ENCODE measurements at places on chromosomes 11 and 22.

- no peak for DNase-seq
Measured at GRCh38 chr11:57751676-57752253, at the start of gene BTBD18. TSS of gene BTBD18 (minus strand) at chr11:57751819. CDS start at chr11:57751188, 631 bp downstream.

- DNase-seq = no peak
Measured at GRCh38 chr11:28107191-28107749, 686 bp downstream of the KIF18A start.

DNA sequence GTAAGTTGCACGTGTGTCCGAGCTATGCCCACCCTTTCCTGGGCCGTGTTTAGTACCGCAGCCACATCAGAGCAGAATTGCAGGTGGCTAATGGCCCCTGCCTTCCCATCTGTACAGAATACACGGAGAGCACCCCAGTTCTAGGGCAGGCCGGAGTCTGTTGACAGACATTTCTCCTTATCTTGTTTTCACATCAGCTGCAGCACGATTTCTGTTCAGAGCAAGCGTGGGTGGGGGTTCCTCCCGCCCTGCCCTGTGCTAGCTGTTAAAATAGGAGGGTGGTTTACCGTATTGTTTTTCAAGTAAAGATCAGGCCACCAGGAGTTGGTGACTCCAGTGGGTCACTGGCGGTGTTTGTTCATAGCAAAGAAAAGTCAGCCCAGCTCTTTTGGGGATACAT is 41.1 kb downstream of the UBASH3B start:
- no peak for DNase-seq

DNA sequence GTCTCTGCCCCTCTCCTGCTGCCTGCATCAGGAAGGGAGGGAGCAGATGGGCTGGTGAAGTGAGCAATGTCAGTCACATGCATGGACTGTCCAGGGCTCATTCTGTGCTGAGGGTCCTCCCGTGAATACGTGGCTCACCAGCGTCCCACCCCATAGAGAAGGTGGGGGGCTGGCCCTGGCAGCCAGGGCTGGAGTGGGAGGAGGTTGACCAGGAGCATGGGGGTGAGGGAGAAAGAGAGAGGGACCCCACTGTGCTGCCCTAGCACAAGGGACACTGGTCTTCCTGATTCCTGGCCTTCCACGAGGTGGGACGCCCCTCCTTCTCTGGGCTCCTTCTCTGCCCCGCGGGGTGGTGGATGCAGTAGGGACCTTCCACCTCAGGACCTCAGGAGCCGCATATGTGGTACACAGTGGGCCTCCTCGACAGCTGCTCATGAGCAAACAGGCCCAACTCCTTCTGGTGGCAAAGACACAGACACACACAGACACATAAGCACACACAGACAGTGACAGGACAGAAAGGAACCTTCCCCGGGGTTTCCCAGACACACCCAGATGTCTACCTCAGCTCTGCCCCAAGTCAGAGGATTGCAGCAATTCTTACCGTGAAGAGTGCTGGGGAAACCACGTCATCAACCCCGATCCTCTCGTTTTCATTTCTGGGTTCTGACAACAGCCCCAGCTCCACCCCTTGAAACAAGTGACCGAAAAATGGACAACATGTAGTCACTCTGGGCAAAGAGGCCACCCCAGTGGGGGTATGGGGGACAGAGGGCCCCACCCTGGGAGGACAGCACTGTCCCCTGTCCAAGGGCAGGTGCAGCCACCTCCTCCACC is 3.6 kb upstream of the APOBEC3A start:
- DNase-seq = no peak

DNA sequence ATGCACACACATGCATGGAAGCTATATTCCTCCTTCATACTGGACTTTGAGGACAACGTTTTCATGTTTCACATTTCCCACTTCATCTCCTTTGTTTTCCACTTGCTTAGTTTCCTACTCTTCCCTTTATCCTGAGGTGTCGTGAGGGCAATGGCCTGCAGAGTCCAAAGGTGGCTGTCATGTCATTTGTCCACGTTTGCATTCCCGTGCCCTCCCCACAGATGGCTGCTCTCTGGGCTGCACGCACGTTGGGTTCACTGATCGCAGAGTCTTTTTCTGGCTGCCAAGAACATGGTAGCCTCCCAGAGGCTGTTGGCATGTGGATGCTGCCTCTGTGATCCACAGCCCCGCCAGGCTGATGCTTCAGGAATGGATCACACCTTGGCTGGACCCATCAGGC is 256.0 kb downstream of the ST3GAL4 start:
- no peak for DNase-seq

GRCh38 chr11:128210148-128210940 is 377.0 kb downstream of the ETS1 start:
- DNase-seq = no peak

DNA sequence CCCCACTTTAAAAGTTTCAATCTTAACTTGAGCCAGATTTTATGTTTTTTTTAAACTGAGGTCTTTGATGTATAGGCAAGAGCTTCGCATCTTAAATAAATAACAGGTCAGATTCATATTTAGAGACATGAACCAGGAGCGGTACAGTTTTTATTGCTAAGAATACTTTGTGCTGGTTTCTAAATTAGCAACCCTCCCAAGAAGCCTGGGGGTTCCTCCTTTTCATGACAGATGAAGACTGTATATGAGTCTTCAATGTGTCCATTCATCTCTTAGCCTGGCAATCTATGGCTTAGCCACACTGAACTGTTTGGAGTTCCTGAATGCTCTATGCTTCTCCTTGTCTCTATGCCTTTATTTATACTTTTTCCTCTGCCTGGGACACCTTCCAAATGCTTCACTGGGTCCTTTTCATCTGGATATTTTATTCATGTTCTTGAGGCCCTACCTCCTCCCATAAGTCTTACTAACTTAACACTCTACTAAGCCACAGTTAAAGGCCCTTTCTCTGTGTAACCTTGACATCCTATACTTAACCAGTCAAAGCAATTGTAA is 338.6 kb downstream of the INSC start:
- DNase-seq = no peak

- no peak for DNase-seq
Measured at GRCh38 chr11:115653076-115653475, 148.9 kb upstream of the CADM1 start.

DNA sequence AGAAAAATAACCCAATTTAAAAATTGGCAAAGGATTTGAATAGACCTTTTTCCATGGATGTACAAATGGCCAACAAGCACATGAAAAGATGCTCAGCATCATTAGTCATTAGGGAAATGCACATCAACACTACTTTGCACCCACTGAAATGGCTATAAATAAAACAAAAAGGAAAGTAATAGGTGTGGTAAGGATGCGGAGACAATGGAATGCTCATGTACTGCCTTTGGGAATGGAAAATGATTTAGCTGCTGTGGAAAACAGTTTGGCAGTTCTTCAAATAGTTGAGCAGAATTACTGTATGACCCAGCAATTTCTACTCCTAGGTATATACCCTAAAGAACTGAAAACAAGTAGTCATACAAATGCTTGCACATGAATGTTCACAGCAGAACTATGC is 37.4 kb downstream of the LARGE2 start:
- DNase-seq = no peak

DNA sequence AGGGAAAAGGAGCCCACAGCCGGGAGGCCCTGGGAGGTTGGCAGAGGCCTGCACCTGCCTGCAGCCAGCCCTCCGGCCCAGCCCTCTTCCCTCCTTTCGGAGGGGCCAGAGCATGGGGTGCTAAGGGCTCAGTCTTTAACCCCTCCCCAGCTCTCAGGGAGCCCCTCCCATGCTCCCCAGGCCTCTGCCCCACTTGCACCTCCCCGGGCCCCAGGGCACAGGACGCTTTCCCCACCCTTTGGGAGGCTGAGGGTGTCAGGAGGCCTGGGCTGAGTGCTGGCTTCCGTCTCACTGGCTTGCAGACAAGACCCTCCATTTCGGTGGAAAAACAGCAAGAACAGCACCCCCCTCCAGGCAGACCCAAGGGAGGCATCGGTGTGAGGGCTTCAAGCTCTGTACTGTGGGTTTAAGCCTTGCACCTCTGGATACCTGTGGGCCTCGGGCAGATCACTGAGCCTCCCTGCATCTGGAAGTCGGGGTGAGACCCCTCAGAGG is 7.3 kb downstream of the ASCL2 start:
- DNase-seq = no peak

- no peak for DNase-seq
Measured at GRCh38 chr11:7927635-7928034, 3.4 kb downstream of the OR10A6 start.

- no peak for DNase-seq
Measured at GRCh38 chr11:119935349-119935925, 202.5 kb downstream of the TRIM29 start.

DNA sequence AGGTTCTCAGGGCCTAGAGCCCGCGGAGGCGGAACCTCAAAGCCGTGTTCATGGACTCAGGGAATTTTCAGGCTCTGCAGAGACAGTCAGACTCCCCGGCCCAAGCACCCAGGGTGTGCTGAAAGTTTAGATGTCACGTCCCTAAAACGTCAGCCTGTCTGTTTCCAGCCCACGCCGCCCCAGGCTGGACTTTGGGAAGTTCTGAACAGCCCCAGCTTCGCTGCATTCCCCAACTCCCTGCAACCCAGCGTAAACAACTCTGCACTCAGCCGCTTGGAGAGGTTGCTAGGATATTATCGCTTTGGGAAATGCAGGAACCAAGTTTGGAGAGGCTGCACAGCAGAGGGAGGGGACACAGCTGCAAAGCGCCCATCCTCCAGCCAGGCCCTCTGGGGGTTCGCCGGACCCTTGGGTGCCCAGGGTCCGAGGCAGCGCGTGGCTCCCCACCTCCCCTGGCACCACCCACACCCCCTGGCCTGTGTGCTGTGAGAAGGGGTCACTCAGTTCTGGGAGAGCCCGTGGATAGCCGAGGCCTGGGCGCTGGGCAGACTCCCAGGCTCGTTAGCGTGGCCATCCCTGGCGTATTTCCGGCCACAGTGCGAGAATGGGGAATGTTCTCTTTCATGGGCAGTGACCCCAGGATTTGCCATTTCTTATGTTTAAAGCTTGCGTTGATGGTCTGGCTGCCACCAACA is 120.5 kb upstream of the FGF3 start:
- DNase-seq = no peak

DNA sequence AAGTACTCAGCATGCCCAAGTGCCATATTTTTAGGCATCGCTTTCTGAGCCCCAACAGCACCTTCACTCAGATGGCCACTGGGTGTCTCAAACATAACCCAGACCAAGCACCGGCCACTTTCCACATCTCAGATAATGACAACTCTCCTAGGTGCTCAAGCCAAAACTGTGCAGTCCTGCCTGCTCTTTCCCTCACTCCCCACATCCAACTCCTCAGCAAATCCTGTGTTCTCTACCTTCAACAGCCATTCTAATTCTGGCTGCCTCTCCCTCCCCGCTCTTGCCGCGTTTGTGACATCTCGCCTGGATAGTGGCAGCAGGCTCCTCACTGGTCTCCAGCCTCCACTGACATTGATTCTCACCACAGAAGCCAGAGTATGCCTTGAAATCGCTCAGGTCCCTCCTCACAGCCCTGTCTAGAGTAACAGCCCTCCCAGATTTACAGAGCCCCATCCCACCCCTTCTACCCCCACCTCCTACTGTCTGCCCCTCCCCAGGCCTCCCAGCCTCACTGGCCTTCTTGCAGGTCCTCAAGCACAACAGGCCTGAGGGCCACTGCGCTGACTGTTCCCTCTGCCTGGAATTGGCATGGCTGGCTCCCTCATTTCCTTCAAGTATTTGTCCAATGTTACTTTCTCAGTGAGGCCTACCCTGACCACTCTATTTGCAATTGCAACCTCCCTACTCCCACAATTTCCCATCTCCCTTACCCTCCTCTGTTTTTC is 1.3 kb upstream of the PHETA2 start:
- no peak for DNase-seq

GRCh38 chr11:63944987-63945386 is 6.2 kb downstream of the NAA40 start:
- DNase-seq = no peak

GRCh38 chr11:87280143-87280542 is 242.4 kb downstream of the TMEM135 start:
- DNase-seq = no peak

DNA sequence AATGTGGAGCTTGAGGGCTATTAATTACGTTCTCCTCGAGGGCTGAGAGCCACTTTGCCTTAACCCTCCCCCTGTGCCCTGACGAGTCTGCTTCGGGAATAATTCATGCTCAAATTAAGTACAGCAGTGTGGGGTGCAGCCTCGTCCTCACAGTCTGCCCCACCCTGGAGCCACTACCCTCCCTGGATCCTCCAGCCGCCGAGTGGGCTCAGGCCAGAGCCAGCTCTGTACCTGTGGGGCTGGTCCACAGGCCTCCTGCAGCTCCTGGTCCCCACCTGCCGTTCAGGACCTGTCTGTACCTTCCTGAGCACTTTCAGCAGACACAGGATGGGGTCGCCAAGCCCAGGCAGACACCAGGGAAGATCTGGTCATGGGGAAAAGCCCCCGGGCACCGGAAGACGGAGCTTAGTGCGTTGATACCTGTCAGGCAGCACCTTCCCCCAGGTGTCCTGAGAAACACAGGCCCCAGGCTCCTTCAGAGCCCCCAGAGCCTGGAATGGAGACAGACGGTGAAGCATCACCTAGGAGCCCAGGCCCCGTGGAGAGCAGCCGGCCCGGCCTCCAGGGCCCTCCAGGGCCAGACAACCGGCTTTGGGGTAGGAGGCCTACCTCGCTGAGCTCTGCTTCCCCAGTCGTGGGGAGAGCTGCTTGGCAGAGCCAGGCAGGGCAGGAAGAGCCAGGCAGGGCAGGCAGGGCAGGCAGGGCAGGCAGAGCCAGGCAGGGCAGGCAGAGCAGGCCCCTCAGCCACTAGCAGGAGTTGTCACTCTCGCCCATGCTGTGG is 9.7 kb downstream of the TSPAN32 start:
- no peak for DNase-seq

- DNase-seq = no peak
Measured at GRCh38 chr11:40215556-40215955, 1243.9 kb downstream of the LRRC4C start.

GRCh38 chr11:70694371-70694770 is 296.0 kb downstream of the CTTN start:
- no peak for DNase-seq

DNA sequence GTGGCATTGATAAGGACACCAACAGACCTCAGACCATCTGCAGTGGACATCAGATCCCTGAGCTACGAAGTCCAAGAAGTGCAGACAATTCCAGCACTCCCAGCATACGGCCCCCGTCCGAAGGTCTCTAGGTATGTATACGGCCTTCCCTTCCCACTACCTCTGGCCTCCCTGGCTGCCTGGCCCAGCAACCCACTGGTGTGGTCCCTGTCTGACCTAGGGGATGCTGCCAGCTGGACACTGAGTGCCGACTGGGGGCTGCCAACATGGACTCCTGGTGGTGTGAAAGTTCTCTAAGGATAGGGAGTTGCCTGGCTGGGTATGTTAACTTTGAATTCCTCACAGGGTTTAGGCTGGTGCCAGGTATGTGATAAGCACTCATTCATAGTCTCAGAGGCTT is 17.5 kb upstream of the TEF start:
- DNase-seq = no peak

DNA sequence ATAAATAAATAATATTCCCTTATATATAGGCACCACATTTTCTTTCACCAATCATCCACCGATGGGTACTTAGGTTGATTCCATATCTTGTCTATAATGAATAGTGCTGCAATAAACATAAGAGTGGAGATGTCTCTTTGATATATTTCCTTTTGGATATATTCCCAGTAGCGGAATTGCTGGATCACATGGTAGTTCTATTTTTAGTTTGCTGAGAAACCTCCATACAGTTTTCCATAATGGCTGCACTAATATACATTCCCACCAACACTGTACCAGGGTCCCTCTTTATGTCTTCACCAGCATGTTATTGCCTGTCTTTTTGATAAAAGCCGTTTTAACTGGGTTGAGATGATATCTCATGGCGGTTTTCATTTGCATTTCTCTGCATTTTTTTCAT is 23.6 kb downstream of the PAMR1 start:
- no peak for DNase-seq

GRCh38 chr11:115580927-115581680 is 76.9 kb upstream of the CADM1 start:
- DNase-seq = no peak

GRCh38 chr11:71119656-71120269 is 132.6 kb downstream of the SHANK2 start:
- no peak for DNase-seq

All from activated naive CD4-positive, alpha-beta T cell (primary cell).